ENCODE measurements at places on chromosomes 11 and 22. TPM values are rescaled to one million over a fixed set of nuclear protein-coding genes. Genes with fewer than 3 reads are reported as not detected.

- DNase-seq: no peak
- no peaks in the 10 kb centered on the region for H3K36me3 ChIP-seq
- no peak overlapping the region for H3K27ac ChIP-seq
- peaks cover 24% of the 10 kb centered on the region for H3K4me1 ChIP-seq
- H3K27me3 ChIP-seq: no peaks in the 10 kb centered on the region
Measured at GRCh38 chr11:12691473-12691872, 17.3 kb downstream of the TEAD1 start.

MS4A3 gene
- total RNA-seq: 1.7 TPM

DNA sequence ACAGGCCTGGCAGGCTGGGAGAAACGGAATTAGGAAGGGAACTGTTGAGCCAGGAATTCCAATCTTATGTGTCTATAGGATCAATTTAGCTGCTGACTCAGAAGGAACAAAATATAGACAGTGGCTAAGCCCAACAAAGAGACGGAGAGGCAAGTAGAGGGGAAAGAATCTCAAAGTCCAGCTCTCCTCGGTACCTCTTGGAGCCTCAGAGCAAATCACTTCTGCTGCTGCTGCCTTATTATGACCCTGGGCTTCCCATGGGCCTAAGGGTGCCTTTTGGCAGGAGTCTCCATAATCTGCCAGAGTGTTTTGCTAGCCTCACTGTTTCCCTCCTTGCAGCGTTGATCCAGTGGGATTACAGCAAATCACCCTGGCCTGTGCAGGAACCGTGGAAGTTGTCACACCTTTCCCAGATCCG is 31.7 kb downstream of the PAX6 start:
- no peak for DNase-seq
- H3K4me1 ChIP-seq: no peaks in the 10 kb centered on the region
- no peaks in the 10 kb centered on the region for H3K27me3 ChIP-seq
- no peak overlapping the region for H3K27ac ChIP-seq
- H3K36me3 ChIP-seq: no peaks in the 10 kb centered on the region

DNA sequence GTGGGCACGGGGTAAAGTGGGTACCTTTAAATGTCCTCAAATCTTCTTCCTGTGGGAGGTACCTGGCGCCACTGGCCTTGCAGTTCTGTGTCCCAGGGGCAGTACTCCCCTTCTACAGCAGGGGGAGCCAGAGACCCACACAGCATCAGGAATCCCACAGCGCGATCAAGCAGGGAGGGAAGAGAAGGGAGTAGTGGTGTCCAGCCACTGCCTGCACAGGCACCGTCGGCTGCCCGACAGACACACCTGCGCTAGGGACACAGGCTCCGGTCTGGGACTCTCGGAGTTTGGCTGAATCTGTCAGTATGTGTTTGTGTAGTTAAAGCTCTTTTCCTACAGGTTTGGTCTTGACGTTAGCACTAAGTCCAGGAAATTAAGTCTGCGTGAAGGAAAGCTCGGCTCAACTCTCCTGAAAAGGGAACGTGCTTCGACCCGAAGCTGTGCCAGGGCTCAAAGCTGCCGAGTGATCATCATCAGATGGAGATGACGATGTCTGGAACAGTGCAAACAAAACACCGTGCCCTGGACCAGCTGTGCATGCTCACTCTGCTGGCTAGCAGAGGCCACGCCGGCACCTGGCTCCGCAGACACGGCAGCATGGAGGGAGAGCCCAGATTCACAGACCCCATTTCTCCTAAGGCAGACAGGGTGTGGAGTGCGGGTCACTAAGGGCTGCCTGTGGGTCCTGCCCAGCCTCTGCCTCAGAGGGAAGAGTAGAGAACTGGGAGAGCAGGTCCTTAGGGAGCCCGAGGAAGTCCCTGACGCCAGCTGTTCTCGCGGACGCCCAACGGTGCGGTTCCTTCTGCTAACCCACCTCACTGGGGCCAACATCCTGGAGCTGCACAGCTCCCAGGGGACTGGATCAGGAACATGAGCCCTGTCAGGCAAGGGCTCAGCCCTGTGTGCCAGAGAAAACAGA is 56.0 kb upstream of the BID start:
- H3K36me3 ChIP-seq: no peaks in the 10 kb centered on the region
- no peak overlapping the region for H3K27ac ChIP-seq

OR8D1 gene
- not detected for total RNA-seq

- no peaks in the 10 kb centered on the region for H3K27me3 ChIP-seq
- H3K36me3 ChIP-seq: no peaks in the 10 kb centered on the region
- no peaks in the 10 kb centered on the region for H3K4me1 ChIP-seq
- no peak for DNase-seq
- no peak overlapping the region for H3K27ac ChIP-seq
Measured at GRCh38 chr11:76885390-76886097, 24.8 kb downstream of the ACER3 start.

ME3 gene
- 170 TPM for total RNA-seq

DNA sequence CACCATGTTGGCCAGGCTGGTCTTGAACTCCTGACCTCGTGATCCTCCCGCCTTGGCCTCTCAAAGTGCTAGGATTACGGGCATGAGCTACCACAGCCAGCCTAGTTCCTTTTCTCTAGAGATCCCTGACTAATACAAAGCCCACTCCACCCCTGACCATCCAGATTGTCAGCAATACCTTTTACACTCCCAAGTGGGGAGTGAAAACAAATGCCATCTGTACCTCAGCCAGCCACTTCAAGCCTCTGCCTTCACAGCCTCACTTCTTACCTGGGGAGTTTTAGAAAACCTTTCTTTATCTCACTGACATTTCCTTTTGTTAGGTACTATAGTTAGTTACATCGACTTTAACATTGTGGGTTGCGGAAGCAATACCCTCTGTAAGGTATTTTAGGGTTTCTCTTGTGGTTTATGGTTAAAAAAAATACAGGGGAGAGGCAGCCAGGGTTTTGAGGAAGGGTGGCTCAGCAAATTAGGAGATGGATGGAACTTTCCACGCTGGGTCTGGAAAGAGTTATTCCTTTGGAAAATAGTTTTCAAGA is 8.9 kb downstream of the TOM1 start:
- no peak for DNase-seq
- no peak overlapping the region for H3K27ac ChIP-seq
- no peaks in the 10 kb centered on the region for H3K27me3 ChIP-seq
- H3K4me3 ChIP-seq: no peak overlapping the region

- no peaks in the 10 kb centered on the region for H3K27me3 ChIP-seq
- H3K36me3 ChIP-seq: no peaks in the 10 kb centered on the region
- H3K4me3 ChIP-seq: no peak overlapping the region
- DNase-seq: no peak
- H3K4me1 ChIP-seq: no peaks in the 10 kb centered on the region
- no peak overlapping the region for H3K27ac ChIP-seq
Measured at GRCh38 chr11:100774859-100775258, 87.8 kb downstream of the ARHGAP42 start.

- no peak for DNase-seq
- H3K4me1 ChIP-seq: no peaks in the 10 kb centered on the region
- H3K36me3 ChIP-seq: no peaks in the 10 kb centered on the region
- H3K27me3 ChIP-seq: no peaks in the 10 kb centered on the region
- H3K4me3 ChIP-seq: no peak overlapping the region
Measured at GRCh38 chr11:60059052-60059451, 2.6 kb downstream of the MS4A3 start.

DNA sequence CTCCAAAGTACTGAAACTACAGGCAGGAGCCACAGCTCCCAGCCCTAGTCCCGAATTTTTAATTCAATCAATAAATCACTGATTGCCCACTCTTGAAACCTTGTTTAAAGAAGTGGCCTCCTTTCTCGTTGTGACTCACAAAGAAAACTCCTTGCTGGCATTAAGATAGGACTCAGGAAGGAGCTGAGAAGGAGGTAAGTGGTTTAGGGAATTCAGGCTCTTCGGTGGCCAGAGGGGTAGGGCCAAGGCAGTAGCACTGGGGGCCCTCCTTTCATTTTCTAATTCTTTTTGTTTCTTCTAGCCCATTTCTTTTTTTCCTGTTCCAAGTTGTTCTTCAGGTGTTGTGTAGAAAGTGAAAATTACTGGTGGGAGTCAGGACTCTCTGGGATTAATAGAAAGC is 86.2 kb upstream of the OR9Q1 start:
- H3K27ac ChIP-seq: no peak overlapping the region
- H3K36me3 ChIP-seq: no peaks in the 10 kb centered on the region
- H3K4me3 ChIP-seq: no peak overlapping the region
- no peak for DNase-seq
- H3K27me3 ChIP-seq: no peaks in the 10 kb centered on the region

- no peak overlapping the region for H3K4me3 ChIP-seq
- H3K27ac ChIP-seq: no peak overlapping the region
- H3K27me3 ChIP-seq: no peaks in the 10 kb centered on the region
- no peak for DNase-seq
- no peaks in the 10 kb centered on the region for H3K4me1 ChIP-seq
- H3K36me3 ChIP-seq: no peaks in the 10 kb centered on the region
Measured at GRCh38 chr11:126978165-126978564, 22.4 kb downstream of the KIRREL3 start.

DNA sequence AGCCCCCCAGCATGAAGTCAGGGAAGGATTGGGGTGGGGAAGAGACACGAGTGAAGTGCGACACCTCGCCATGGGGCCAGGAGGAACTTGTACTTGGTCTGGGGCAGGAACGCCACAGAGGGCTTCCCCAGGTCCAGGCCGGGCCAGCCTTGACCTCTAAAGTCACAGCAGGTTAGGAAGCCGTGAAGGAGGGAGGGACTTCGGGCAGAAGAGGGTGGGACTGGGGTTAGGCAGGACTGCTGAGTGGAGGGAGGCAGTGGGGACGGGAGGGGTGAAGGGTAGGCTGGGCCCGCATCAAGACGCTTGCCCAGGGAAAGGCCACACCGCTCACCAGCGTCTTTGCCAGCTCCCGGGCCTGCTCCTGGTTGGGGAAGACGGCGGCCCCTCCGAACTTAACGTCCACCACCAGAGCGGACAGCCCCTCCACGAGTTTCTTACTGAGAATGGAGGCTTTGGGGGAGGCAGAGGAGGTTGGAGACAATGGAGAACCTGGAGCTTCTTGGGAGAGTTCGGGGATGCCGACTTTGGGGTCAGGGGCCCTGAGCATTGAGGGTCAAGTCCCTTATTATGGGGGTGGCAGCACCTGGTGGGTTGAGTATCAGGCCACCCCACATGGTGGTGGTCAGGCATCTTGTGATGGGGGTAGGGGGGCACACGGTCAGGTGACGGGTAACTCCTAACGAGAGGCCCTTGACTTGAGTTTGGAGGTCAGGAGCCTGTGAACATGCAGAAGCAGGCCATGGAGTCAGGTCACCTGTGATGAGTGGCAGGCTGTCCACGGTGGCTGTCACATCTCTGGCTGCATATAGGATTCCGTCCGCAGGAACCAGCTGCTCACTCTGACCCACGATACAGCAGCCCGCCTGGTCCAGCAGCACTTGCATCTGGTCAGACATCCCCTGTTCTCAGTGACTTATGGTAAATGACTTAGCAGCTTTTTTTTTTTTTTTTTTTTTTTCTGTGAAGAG is 1.7 kb upstream of the SCO2 start:
- H3K27ac ChIP-seq: no peak overlapping the region

DNA sequence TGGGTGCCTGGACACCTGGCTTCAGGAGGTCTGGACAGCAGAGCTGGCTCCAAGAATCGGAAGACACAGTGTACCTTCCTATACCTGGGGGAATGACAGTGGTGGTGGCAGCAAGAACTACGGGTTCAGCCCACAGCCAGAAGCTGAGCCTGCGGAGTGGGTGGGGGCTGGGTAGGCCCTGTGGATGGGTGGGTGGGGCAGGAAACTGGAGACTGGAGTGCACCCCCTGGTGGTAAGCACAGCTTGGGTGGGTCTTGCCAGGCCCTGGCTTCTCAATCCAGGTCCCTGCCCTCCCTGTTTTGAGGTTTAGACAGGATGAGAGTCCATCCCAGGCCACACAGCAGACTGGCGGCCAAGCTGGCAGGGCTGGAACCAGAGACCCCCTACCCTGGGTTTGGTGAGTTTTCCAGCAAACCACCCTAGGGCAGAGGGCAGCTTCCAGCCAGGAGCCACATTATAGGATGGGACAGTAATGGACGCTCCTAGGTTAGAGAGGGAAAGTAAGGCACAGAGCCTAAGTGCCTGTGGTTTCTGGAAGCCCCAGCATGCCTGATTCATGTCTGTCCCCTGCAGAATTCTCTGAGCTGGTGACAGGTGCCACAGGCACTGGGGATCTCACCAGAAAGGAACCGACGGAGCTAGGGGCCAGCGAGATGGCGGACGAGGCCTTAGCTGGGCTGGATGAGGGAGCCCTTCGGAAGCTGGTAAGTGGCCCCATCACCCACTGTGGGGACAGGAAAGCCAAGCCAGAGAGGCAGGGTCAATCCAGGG is 1.7 kb downstream of the SMTN start:
- peaks cover 36% of the 10 kb centered on the region for H3K4me1 ChIP-seq
- peak; percentile 53 for DNase-seq
- peak overlapping the region; percentile 79 for H3K4me3 ChIP-seq
- H3K27me3 ChIP-seq: no peaks in the 10 kb centered on the region
- H3K36me3 ChIP-seq: no peaks in the 10 kb centered on the region
- H3K27ac ChIP-seq: peak overlapping the region; percentile 67

MISFA gene
- 72.3 TPM for total RNA-seq

DNA sequence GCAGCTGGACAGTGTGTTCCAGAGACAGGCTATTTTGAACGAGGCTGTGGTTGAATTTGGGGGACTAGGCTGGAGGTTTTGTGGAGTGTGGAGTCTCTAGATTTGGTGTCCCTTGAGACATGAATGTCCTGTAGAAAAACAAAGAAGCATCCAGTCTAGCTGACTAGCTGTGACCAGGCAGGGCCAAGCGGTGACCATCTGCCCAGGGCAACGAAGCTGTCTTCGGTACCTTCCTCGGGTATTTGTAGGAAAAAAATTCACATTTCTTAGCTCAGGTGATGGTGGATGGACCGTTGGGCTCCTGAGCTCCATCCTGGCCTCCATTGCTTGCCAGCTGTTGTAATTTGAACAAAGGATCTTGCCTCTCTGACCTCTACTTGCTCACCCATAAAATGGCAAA is 557.3 kb downstream of the MIAT start:
- peaks cover 7% of the 10 kb centered on the region for H3K4me1 ChIP-seq
- H3K4me3 ChIP-seq: no peak overlapping the region
- DNase-seq: no peak
- H3K27me3 ChIP-seq: no peaks in the 10 kb centered on the region

GRCh38 chr11:123519055-123519796 is 89.2 kb downstream of the GRAMD1B start:
- peaks cover 11% of the 10 kb centered on the region for H3K4me1 ChIP-seq
- no peak overlapping the region for H3K27ac ChIP-seq
- no peak overlapping the region for H3K4me3 ChIP-seq
- DNase-seq: no peak
- no peaks in the 10 kb centered on the region for H3K27me3 ChIP-seq

OR8I2 gene
- not detected for total RNA-seq

- no peaks in the 10 kb centered on the region for H3K4me1 ChIP-seq
- no peaks in the 10 kb centered on the region for H3K36me3 ChIP-seq
- no peak overlapping the region for H3K4me3 ChIP-seq
- H3K27me3 ChIP-seq: no peaks in the 10 kb centered on the region
- no peak overlapping the region for H3K27ac ChIP-seq
Measured at GRCh38 chr11:19746086-19746485, 33.4 kb downstream of the NAV2 start.

DNA sequence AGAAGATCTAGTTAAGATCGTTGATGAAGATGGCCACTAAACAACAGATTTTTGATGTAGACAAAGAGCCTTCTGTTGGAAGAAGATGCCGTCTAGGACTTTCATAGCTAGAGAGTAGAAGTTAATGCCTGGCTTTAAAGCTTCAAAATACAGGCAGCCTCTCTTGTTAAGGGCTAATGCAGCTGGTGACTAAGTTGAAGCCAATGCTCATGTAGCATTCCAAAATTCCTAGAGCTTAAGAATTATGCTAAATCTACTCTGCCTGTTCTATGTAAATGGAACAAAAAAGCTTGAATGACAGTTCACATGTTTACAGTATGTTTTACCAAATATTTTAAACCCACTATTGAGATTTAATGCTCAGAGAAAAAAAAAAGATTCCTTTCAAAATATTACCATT is 492.6 kb downstream of the CNTN5 start:
- no peak overlapping the region for H3K4me3 ChIP-seq
- H3K27ac ChIP-seq: no peak overlapping the region
- no peaks in the 10 kb centered on the region for H3K36me3 ChIP-seq
- no peaks in the 10 kb centered on the region for H3K27me3 ChIP-seq
- no peaks in the 10 kb centered on the region for H3K4me1 ChIP-seq

OR6A2 gene
- 2.6 TPM for total RNA-seq

MIAT gene
- 2.4 TPM for total RNA-seq

Data from testis (tissue), 5 donors.